ENCODE measurements at places on chromosomes 7 and 10. TPM values are rescaled to one million over a fixed set of nuclear protein-coding genes. Genes with fewer than 3 reads are reported as not detected.

Gene SLC18A2
- total RNA-seq: under 0.01 TPM

Gene TDRD1
- 0.64 TPM for total RNA-seq

Gene FAM237B
- not detected for total RNA-seq

Gene FAM20C
- 33.2 TPM for total RNA-seq

Gene PKD1L1
- 0.43 TPM for total RNA-seq

Gene BAMBI
- 25.9 TPM for total RNA-seq

Gene PNLIPRP2
- total RNA-seq: not detected

Gene ARHGAP19
- 13.4 TPM for total RNA-seq

Gene NEUROD6
- total RNA-seq: not detected

Gene LBX1
- not detected for total RNA-seq

GRCh38 chr7:148142660-148143248 lies 447.8 kb upstream of the C7orf33 start:
- DNase-seq: peak; percentile 18

- no peak for DNase-seq
These were observed 22.7 kb downstream of the FAM53B start for GRCh38 chr10:124721330-124722045.

DNA sequence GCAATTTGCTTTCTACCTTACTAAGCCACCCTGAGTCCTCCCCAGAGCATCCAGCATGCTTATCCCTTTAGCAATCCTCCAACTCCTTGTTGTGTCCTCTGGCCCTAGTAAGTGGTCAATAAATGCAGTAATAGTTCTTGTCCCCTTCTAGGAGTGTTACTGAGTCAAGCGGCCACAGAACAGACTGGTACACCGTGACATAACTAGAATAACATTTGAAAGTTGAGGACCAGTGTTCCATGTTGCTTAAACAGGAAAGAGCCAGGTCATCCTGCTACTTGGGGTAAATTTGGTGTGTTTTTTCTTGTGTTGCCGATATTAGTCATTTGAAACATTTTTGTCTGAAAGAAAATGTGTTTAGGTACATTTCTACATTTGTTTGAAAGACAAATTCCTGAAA lies 4.8 kb upstream of the CDK6 start:
- DNase-seq: no peak

DNA sequence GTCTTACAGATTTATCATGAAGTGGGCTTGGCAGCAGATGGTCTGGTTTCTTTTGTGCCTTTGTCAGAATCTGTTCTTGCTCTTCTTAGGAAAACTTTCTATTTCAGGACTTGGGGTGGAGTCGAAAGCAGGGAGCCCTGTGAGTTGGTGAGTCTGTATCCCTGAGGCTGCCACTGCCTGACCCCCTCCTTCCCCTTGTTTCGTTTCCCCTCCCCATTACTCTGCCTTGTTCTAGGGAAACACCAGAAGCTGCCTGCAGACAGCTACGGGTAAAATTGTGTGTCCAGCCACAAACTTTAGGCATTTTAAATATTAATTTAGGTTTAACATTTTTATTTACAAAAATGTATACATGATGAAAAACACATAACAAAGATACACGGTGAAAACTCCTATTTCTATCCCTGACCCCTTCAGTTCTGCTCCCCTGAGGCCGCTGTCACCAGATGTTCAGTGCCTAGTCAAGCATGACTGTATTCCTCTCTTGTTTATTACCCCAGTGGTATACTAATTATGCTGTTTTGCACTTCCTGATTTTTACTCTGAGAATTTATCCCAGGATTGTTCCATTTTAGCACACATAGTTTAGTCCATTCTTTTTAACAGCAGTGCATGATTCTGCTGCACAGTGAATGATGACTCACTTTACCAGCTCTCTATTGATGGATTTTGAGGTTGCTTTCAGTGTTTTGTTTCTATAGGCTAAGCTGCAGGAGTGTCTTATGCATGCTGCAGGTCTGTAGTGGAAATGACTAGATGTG lies 9.1 kb downstream of the TSPAN14 start:
- peak; percentile 64 for DNase-seq

GRCh38 chr10:25694206-25694933 lies 239.7 kb upstream of the MYO3A start:
- no peak for DNase-seq

GRCh38 chr7:98230746-98231471 lies 19.7 kb downstream of the BHLHA15 start:
- no peak for DNase-seq

DNA sequence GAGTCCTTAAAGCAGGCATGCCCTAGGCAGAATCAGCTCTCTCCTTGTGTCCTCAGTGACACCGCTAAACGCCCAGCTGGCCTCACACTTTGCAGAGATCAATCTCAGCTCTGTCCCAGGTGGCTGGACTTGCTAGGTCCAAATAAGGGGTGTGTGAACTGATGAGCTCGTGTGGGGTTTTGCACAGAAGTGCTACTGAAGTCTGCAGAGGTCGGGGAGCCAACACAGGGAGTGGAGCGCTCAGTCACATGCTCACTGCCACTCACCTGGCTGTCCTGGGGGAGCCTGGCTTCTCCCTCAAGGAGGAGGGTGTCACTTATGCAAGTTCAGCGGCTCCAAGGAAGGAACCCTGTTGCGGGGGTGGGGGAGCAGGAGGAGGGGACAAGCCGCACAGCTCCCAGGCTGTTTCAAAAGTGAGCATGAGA lies 2.0 kb downstream of the ELN start:
- no peak for DNase-seq

GRCh38 chr7:98731651-98732050 lies 114.6 kb downstream of the NPTX2 start:
- no peak for DNase-seq

- no peak for DNase-seq
These were observed 66.1 kb downstream of the SHH start for GRCh38 chr7:155746188-155746587.

DNA sequence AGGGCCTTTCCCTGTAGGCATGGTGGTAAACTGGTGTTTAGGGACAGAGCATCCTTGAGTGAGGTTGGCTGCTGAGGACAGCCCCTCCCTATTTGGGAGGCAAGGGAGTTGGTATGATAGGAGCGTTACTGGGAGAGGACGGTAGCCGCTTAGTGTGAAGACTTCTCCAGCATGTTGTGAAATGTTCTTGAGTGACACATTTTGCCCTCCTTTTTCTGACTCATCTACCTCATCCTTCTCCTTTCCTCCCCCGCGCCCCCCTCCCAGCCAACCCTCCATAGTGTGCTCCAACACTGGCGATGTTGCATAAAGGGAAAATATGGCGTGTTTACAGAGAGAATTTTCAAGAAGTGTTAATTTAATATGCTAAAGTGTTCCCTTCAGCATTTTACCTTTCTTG lies 645.0 kb upstream of the GALNT17 start:
- no peak for DNase-seq

GRCh38 chr7:116239434-116239833 lies 29.1 kb downstream of the TES start:
- no peak for DNase-seq

DNA sequence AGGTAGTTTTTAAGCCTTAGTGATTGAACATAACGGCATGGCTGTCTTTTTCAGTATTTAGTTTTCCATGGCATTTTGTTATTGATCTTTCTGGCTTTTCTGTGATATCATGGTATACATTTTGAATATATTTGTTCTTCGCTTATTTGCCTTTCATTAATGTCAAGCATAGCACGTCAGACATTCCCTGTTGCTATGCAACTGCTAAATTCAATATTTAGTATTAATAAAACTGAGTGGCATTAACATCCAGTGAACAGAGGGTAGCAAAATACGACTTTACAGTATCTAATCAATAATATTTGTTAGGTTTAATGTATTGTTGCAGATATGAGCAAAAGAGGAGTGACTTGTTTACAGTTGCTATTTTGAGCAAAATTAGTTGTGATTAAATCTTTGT lies 72.5 kb downstream of the LCOR start:
- DNase-seq: no peak

- DNase-seq: no peak
These were observed 84.1 kb downstream of the CCSER2 start for GRCh38 chr10:84412482-84412881.

DNA sequence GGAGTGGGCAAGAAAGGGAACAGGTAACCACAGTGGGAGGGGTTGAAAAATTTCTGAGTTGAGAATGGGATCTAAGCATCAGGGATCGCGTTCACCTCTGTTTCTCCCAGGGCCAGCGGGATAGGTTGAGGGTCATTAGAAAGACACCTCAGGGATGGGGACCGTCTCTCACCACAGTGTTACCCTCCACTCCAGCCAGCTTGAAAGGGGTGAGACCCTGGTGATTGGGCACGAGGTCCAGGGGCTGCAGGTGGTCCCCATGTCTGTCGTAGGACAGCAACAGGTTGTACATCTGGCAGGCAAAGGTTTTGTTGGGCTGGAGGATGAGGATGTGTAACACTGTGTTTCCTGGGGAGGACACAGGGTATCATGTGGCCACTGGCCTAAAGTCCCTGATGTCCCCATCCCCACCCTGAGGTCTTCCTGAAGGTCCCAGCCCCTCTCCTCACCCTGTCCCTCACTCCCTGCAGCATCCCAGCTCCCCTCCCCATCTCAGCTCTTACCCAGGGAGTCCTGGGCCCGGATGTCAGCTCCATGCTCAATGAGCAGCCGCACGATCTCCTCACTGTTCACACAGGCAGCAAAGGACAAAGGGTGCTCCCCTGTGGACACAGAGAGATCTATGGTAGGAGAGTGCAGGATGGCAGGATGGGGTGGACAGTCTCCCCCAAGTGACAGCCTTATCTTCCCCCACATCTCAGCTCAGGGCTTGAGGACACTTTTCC lies 9.1 kb downstream of the TRPV6 start:
- no peak for DNase-seq

DNA sequence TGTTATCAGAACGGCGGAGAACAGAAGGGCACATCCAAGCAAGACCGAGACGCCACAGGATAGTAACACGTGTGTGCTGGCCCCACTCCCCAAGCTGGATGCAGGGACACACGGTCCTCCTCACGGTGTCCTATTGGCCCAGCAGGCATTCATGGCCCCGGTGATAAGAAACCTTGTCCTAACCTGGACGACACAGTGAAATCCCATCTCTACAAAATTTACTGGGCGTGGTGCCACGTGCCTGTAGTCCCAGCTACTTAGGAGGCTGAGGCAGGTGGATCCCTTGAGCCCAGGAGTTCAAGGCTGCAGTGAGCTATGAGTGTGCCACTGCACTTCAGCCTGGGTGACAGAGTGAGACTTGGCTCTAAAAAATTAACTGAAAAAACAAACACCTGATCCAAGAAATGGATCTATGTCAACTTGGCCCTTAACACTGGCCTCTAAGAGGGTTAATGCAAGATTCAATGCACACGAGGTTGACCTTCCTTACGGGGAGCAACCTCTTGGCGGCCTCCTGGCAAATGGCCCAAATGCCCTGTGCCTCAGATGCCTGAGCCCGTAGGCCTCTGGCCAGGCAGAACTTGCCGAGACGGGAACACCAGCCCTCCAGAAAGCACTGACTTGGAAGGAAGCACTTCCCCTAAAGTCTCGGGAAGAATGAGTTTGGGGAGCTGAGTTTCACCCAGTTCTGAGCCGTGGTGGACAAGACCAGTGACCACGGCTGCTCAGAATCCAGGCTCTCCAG lies 72.3 kb downstream of the ZRANB1 start:
- DNase-seq: no peak

GRCh38 chr7:66100408-66101050 lies 14.1 kb upstream of the CRCP start:
- DNase-seq: no peak

- DNase-seq: no peak
These were observed 255.9 kb downstream of the USP6NL start for GRCh38 chr10:11355592-11355991.

GRCh38 chr10:86535132-86535882 lies 13.7 kb upstream of the WAPL start:
- DNase-seq: peak; percentile 25

- DNase-seq: no peak
These were observed 839 bp upstream of the HABP2 start for GRCh38 chr10:113552014-113552413.

DNA sequence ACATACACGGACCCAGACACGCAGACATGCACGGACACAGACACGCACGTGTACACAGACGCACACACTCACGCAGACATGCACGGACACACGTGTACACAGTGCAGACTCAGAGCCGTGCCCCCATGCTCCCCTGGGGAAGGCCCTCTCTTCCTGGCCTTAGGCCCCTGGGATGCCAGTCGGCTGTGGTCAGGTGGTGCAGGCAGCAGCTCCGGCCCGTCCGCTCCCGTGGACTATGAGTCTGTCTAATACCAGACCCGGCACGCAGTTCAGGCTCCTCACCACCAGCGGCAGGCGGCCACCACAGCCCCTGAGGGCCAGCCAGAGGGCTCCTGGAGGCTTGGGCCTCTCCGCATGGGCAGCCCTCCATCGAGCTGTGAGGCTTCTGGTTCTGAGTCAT lies 52.0 kb upstream of the NKX6-2 start:
- no peak for DNase-seq

DNA sequence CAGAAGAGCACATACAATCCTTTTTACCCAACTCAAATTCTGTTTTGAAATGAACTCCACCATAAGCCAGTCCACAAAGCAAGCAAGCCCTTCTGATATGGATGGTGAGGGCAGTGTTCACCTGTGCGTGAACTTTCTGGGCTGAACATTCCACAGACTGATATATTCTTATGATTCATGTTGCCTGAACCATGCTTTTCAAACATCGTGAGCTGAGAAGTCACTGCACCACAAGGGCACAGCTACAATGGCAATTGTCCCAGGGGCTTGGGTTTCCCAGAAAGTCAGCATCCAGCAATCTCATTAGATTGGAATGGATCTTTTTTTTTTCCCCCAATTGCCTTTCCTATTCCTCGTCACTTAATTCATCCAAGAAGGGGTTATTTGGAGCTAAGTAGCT lies 86.9 kb upstream of the ZNF438 start:
- DNase-seq: no peak

GRCh38 chr7:127927348-127927696 lies 103.9 kb downstream of the LRRC4 start:
- peak; percentile 64 for DNase-seq

GRCh38 chr7:83806538-83806937 lies 157.6 kb upstream of the SEMA3E start:
- no peak for DNase-seq

- no peak for DNase-seq
These were observed 287.5 kb upstream of the KLF14 start for GRCh38 chr7:131021460-131021859.

DNA sequence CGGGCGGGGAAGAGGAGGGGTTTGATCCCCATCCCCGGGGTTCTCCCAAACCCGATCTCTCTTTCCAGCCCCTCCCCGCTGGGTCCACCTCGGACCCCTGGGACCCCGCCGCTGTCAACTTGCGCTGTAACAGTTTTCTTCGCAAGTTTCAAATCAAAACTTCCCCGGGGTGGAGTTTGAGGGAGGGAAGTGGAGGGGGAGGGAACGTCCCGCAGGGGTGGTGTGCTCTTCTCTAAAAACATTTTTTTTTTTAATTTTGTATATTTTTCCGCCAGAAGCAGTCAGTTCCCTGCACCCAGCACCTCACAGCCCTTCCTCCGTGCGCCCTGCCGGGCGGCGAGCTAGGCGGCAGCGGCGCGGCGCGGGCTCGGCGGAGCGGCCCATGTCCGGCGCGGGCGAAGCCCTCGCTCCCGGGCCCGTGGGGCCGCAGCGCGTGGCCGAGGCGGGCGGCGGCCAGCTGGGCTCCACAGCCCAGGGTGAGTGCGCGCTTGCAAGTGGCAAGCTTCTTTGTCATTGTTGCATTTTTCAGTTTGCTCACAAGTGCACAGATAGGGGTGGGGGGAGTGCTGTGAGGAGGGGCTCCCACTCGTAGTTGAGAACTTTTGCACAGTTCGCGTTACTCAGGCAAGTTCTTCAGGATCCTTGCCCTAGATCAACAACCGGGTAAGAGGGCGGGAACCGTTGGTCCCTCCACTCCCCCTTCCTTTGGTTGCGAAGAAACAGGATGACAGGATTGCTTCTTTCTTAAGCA lies 933 bp downstream of the MDFIC start:
- peak; percentile 78 for DNase-seq

- no peak for DNase-seq
These were observed 544.1 kb downstream of the XPNPEP1 start for GRCh38 chr10:109379186-109379585.

GRCh38 chr10:123962756-123963530 lies 71.3 kb upstream of the CPXM2 start:
- no peak for DNase-seq

All from fibroblast of villous mesenchyme (primary cell).